ENCODE measurements at places on chromosomes 13 and 19.

- DNase-seq, result no peak
Measured at GRCh38 chr19:2089001-2089711, 7.0 kb downstream of the MOB3A start.

- no peak for DNase-seq
Measured at GRCh38 chr19:17404015-17404414, 1.4 kb downstream of the BST2 start.

DNA sequence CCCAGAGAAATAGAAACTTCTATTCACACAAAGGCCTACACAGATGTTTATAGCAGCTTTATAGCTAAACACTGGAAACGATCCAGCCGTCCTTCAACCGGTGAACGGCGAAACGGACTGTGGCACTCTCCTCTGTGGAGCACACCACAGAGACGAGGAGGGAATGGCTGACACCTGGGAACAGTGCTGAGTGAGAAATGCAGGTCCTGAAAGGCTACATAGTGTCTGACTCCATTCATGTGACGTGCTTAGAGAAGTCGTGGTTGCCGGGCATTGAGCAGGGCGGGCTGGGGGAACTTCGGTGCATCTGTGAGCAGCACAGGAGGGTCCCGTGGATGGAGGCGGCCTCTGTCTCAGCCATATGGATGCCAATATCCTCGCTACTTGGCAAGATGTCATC, 3.1 kb upstream of the GRK1 start:
- no peak for DNase-seq

- DNase-seq, result no peak
Measured at GRCh38 chr19:30557927-30558557, 185.9 kb downstream of the ZNF536 start.

DNA sequence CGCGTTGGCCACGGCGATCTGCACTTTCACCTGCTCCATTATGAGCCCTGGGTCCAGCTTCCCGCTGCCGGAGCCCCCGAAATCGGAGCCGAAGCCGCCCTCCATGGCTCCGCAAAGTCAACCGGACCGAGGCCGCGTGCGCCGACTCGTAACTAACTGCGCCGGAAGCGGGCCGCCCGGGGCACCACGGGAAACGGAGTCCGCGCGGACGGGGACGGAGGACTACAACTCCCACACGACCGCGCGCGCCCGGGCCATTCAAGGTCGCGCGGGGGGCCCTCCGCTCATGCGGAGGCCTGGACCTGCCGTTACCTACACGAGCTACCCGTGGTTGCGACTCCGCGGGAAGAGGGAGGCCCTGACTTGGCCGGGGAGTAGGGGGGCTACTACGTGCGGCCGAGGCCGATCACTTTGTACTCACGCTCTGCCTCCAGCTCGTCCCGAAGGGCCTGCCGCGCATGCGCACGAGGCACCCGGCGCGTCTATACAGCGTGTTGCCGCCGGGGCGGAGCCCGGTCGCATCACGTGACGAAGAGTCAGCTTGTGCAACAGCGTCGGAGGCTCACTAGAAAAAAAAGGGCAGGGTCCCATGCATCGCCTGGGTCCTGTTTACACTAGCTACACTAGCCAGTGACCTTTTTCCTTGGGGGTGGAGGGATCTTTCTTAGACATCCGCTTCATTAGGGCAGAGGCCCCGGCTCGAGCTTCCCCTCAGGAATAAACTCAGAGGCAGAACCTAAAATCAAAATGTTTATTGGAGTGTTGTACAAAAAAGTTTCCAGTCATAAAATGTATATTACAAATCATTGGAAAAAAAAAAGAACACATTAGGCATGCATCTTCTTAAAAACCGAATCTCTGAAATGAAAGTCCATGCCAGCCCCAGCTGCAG, at the start of gene TIMM13:
Gene TIMM13 (minus strand): TSS at position 158 of the 892 bp plus-strand sequence. CDS start 53 bp downstream, at position 105.
- DNase-seq, result peak; percentile 91

DNA sequence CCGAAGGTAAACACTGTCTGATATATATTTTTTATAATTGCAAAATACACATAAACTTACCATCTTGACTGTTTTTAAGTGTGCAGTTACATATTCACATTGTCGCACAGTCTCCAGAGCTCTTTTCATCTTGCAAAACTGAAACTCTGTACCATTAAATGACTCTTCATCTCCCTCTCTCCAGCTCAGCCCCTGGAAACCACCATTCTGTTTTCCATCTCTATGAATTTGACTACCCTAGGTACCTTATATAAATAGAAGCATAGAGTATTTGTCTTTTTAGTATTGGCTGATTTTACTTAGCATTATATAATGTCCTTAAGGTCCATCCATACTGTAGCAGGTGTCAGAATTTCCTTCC, 45.8 kb downstream of the LRCH1 start:
- no peak for DNase-seq

DNA sequence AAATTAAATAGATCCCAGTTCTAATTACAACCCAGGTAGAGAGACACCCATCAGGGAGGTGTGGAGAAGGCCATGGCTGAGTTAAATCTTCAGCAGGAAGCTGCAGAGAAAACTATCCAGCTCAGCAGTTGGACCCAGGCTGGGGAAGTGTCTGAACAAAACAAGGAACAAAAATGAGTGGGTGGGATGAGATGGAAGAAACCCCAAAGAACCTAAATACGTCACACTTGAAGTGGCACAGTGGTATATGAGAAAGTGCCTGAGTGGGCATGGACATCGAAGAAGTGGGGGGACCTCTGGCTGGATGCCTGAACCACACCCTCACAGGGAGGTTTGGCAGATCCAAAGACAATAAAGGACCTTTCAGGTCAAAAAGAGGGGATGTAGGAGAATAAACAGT, 3.5 kb upstream of the EPHX3 start:
- no peak for DNase-seq

DNA sequence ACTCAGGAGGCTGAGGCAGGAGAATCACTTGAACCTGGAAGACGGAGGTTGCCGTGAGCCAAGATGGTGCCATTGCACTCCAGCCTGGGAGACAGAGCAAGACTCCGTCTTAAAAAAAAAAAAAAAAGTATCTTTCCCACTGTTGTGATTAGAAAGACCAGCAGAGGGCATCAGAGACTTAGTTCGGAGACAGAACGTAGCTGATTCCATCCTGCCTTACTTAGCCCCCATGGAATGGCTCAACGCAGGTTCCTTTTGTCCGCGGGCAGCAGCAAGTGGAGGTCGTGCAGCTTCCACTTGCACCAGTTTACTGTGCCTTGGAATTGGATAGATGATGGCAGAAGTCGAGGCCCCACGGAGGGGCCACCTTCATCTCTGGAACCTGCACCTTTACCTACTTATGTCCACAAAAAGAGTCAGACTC, 8.1 kb downstream of the TIMM29 start:
- DNase-seq, result peak; percentile 78

- DNase-seq, result no peak
Measured at GRCh38 chr19:7655581-7655980, 13.3 kb upstream of the RETN start.

DNA sequence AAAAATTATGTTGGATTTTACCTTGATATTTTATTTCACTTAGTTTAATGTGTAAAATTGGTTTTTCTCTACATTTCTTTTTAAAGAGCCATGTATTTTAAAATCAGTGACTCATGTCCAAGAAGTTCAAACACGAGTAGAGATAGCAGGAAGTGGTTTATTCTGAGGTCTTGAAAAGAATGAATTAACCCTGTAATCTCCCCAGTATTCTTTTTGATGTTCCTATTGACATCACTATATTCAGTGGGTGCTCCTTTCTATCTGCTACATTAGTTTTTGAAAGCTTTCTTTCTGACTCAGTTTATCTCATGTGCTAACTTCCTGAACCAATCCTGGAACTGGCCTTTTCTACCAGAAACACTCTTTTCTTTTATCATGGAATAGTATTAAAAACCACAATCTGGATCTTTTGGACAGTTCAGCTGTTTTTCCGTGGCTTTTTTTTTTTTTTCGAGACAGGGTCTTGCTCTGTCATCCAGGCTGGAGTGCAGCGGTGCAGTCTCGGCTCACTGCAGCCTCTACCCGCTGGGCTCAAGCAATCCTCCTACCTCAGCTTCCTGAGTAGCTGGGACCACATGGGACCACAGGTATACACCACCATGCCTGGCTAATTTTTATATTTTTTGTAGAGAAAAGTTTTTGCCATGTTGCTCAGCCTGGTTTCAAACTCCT, 114.9 kb downstream of the PCCA start:
- peak; percentile 78 for DNase-seq

- no peak for DNase-seq
Measured at GRCh38 chr13:35954207-35954560, 177.0 kb downstream of the DCLK1 start.

- no peak for DNase-seq
Measured at GRCh38 chr13:111953546-111954178, 113.3 kb upstream of the SOX1 start.

- DNase-seq, result peak; percentile 35
Measured at GRCh38 chr19:3333662-3334061, 32.7 kb upstream of the NFIC start.

DNA sequence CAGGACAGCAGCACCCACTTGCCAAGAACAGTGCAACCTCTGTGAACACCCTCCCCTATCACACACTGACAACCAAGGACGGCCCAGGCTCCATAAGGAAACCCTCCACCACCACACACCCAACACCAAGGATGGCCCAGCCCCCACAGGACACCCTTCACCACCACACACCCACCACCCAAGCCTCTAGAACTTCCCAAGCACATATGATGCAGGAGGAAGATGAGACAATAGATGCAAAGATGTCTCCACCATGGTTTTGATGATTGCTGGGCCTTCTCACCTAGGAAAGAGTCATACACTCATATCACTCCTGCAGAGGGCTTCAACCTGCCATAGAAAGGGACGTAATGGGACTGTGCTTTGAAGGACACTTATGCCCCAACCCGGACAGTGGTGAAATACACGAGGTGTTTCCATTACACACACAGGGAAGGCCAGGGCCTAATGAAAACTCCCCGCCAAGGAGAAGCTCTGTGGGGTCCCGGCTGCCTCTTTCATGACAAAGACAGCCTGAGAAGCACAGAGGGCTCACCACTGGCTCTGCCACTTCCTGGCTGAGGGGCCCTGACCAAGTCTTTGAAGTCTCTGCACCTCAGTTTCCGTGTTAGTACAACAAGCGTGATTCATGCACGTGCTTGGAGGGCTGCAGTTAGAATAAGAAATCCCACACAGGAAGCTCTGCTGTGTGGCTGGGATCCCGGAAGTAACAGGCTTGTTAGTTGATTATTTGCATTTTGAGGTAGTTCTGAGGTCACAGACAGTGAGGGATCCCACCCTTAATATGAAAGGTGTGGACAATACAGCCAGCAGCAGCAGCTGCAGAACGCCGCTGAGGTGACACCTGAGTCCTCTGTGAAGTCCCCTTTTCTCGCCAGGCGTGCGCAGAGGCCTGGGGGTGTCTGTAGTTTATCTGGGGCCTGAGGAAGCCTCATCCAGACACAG, 61.9 kb upstream of the ATP12A start:
- no peak for DNase-seq

DNA sequence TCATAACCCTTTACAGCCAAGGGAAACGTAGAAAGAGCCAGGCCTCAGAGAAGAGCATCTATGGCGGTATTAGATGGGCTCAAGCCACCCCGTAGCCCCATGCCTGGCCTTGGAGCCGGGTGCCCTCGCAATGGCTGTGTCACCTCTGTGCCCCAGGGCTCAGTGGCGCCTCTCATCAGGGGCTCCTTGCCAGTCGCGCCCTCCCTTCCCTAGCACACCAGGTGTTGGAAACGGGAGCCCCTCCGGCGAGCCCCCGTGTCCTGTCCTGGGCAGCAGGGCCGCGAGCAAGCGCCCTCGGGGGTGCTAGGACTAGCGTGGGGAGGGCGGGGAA, 453 bp downstream of the ZNF256 start:
- DNase-seq, result no peak

GRCh38 chr13:72125561-72125960, 258.6 kb upstream of the DACH1 start:
- no peak for DNase-seq

- peak; percentile 92 for DNase-seq
Measured at GRCh38 chr13:25301347-25302113, at the start of gene NUP58. NUP58 (plus strand) TSS chr13:25301625; CDS start chr13:25301774, 149 bp downstream.

GRCh38 chr19:1590641-1591397, 1.8 kb downstream of the MBD3 start:
- DNase-seq, result no peak

DNA sequence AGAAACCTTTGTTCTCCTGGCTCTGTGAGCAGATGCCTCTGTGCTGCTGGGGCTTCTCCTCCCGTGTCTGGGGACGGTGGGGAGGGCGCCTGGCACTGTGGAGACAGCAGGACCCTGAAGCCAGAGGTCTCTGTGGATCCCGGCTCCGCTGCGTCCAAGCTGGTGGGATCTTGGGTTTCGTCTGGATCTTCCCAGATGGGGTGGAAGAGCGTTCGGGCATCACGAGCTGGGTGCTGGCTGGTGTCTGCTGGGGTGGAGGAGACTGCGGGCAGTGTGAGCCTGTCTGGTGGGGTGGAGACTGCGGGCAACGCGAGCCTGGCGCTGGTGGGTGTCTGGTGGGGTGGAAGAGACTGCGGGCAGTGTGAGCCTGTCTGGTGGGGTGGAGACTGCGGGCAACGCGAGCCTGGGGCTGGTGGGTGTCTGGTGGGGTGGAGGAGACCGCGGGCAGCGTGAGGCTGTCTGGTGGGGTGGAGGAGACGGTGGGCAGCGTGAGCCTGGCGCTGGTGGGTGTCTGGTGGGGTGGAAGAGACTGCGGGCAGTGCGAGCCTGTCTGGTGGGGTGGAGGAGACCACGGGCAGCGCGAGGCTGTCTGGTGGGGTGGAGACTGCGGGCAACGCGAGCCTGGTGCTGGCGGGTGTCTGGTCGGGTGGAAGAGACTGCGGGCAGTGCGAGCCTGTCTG, 5.6 kb downstream of the TEX29 start:
- DNase-seq, result no peak

- no peak for DNase-seq
Measured at GRCh38 chr19:44848812-44849447, 2.8 kb downstream of the NECTIN2 start.

GRCh38 chr13:34671137-34671536, 270.9 kb upstream of the NBEA start:
- DNase-seq, result peak; percentile 24

DNA sequence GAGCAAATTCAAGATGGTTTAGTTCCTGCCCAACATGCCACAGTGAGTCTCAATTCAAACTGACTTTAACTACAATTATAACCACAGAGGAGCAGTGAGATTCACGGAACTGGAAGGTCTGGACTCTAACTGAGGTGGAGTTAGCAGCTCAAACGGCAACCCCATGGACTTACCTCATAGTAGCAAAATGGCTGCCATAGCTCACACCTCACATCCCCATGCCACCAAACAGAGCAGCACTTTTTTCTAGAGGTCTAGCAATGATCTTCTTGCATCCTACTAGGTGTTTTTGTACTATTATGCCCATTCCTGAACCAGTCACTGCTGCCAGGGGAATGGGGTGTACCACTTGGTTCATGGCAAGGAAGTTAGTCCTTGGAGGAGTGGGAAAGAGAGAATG, 87.7 kb downstream of the ZNF536 start:
- DNase-seq, result no peak

- no peak for DNase-seq
Measured at GRCh38 chr13:45717349-45717748, 15.2 kb downstream of the CBY2 start.

DNA sequence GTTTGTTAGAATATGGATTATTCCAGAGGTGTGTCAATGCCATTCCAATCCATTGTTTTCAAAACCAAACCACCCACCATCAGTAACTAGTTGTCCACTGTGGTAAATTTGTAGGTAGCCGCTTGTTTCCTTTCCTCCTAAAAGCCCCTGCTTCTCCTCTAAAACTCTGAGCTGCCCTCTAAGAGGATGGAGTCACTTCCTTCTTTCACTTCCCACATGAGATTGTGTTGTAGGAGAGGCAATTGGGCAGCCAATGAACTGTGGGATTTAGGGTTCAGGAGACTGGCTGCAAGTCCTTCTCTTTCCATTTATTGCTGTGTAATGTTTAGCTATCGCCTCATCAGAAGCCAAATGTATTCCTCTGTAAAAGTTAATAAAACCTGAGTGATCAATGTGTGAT, 49.9 kb upstream of the RFXAP start:
- DNase-seq, result no peak

- DNase-seq, result no peak
Measured at GRCh38 chr19:3276341-3276799, 51.9 kb downstream of the CELF5 start.

All from RPMI7951 (cell line).